ENCODE measurements at places on chromosomes 13 and 19.

DNA sequence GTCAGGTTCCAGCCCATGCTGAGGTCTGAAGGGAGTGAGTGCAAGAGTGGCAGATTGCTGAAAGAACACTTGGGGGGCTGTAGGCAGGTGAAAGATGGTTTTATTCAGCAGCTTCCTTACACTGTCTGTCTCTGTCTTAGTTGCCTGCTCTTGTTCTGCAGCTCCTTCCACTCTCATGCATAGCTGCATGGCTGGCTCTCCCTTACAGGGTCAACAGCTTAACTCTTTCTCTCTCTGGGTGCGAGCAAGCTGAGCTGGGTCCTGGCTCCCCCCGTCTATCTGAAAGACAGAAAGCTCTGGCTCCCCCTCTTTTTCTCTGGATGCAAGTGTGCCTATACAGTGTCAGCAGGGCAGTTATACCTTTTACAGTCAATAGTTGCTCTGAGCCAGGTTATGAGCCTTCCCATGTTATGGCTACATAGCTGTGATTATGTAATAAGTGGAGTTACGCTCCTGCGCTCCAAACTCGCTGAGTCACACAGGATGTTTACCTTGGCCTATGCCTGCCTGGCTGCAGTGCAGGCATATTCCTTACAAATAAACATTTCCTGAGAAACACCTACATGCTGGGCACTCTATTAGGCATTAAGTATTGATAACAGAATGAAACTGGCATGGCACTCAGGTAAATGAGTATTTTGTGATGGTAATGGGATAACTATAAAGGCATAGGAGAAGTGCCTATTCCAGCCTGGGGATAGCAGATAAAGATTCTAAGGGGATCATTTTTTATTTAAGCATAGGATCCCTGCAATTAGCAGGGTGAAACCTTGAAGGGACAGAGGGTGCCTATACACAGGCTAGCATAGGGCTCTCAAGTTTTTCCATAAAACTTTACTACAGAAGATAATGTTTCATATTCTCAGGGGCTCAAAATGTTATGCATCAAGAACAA, 826.9 kb upstream of the PCDH9 start:
- DNase-seq, result no peak

DNA sequence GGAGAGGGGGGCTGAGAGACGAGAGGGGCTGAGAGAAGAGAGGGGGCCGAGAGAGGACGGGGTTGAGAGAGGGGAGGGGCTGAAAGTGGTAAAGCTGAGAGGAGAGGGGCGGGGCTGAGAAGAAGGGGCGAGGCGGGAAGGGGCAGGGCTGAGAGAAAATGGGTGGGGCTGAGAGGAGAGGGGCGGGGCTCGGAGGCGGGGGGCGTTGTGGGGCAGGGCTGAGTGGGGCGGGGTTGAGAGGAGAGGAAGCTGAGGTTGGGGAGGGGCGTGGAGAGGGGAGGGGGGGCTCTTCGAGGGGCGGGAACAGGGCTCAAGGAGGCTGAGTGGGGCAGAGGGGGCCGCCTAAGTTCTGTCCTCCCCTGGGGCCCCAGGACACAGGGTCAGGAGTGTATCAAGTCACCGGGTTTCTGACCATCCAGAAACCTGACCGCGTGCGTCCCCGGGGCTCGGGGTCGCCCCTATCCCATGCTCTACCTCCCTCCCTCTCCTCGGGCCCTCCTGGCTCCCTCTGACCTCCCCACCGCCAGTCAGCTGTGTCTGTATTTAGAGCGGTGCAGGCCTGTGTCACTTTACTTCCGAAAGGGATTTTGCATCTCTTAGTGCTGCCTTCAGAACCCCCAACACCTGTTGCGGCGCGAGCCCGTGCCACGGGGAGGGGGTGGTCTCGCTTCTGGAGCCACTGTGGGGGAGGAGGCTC, 38.6 kb upstream of the SEMA6B start:
- peak; percentile 36 for DNase-seq

DNA sequence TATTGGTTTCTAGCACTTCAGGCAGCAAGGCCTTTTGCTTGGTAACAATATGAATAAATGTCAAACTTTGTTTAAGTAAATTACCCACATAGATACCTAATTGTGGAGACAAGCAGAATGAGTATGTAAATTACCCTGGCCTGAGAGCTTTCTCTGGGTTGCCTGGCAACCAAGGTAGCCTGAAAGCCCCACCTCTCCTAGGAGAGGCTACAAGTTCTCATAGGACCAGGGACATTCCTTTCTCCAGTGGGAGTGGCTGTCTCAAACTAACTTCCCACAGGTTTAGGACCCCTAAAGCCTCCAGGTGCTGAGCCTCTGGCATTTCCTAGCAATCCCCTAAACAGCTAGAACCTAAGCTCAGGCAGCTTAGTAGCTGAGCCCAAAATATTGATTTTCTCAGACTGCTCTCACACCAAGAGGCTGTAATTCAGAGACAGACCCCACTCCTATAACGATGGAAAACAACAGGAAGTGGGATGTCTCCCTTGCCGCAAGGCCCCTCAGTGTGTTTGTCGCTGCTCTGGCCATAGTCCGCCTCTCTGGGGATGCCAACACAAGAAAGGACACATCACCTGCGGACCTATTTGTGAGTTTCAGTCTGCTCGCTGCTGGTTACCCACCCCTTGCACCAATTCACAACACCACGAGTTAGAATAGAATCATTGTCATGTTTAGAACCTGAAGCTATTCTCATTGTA, 207.3 kb downstream of the DLEU7 start:
- DNase-seq, result peak; percentile 12

GRCh38 chr13:99661791-99662190, 160.5 kb downstream of the TM9SF2 start:
- no peak for DNase-seq

- no peak for DNase-seq
Measured at GRCh38 chr19:16581145-16581970, 9.1 kb upstream of the SLC35E1 start.

Measured in HL-60 (cell line).